Stimulated activated CD4-positive, alpha-beta T cell treated with anti-CD3 and anti-CD28 coated beads, TNF-alpha, amount 100 ng/mL, for 24 hours (primary cell): ENCODE measurements at places on chromosomes 1 and 21.

GRCh38 chr1:230578616-230579015 lies 63.7 kb upstream of the COG2 start:
- DNase-seq = no peak

DNA sequence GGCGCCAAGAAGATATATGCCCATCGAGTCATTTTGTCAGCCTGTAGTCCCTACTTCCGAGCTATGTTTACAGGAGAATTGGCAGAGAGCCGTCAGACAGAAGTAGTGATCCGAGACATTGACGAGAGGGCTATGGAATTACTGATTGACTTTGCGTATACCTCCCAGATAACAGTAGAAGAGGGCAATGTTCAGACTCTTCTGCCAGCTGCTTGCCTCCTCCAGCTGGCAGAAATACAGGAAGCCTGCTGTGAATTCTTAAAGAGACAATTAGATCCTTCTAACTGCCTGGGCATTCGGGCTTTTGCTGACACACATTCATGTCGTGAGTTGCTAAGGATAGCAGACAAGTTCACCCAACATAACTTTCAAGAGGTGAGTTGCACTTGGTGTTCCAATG lies 19.1 kb downstream of the KLHL20 start:
- no peak for DNase-seq

- no peak for DNase-seq
Measured at GRCh38 chr1:46582972-46583371, 21.1 kb downstream of the MKNK1 start.

- no peak for DNase-seq
Measured at GRCh38 chr1:237258871-237259270, 216.9 kb downstream of the RYR2 start.

DNA sequence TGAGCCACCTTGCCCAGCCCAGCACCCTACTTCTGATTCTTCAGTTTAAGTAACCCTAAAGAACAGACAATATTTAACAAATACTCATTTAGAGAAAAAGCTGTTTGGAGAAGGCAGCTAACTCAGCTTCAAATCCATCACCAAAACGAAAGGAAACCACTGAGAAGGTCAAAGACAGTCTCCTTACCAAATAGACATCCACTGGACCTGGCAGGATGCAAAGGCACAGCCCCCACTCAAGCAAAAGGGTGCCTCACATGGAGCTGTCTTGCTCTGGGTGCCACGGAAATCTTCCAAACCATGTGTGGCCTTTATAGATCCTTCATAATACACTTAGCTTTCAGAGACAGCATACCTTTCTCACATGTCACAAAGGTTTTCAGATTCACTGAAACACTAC lies 165.5 kb downstream of the RERE start:
- no peak for DNase-seq

GRCh38 chr1:155324717-155325602 lies 4.3 kb downstream of the RUSC1 start:
- no peak for DNase-seq

DNA sequence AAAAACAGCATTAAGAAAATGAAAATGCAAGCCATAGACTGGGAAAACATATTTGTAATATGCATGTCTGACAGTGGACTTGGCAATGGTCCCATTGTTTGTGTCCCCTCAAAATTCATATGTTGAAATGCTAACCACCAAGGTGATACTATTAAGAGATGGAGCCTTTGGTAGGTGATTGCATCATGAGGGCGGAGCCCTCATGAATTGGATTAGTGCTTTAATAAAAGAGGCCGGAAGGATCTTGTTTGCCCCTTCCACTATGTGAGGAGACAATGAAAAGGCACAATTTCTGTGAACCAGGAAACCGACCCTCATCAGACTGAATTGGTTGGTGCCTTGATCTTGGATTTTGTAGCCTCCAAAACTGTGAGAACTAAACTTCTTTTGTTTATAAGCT lies 232.3 kb downstream of the GPR52 start:
- no peak for DNase-seq

DNA sequence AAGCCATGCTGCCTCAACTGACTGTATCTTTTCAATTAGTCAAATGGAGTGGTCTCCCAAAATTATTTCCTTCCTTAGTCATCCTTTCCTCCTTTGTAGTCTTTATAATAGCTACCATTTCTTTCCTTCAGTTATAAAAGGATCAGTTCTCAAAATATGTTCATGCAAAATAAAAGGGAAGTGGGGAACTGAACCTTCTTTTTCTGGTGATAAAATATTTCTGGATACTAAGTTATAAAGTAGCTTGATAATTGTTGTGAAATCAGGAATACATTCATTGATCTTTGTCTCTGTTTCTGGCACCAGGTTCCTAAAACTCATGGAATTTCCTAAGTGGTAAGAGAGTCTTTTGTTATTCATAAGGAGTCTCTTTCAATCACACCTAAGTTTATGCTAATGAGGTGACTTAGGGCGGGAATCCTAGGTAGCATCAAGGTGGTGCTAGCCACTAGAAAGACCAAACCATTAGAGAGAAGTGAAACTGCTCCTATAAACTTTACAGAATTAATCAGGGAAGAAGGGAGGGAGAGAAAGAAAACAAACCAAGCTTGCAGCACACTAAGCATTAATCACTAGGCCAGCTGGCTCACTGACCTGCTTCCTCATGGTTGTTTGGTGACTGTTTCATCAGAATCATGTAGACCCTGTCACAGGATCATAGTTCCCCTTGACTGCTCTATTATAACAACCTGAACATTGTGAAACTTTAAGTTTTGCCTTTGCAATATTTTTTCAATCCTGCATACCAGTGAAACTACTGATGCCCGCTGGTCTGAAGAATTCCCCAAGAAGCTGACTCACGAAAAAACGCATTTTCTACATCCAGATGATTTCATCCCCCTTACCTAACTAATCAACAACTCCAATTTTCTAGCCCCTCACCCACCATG lies 161.6 kb upstream of the PTBP2 start:
- no peak for DNase-seq

DNA sequence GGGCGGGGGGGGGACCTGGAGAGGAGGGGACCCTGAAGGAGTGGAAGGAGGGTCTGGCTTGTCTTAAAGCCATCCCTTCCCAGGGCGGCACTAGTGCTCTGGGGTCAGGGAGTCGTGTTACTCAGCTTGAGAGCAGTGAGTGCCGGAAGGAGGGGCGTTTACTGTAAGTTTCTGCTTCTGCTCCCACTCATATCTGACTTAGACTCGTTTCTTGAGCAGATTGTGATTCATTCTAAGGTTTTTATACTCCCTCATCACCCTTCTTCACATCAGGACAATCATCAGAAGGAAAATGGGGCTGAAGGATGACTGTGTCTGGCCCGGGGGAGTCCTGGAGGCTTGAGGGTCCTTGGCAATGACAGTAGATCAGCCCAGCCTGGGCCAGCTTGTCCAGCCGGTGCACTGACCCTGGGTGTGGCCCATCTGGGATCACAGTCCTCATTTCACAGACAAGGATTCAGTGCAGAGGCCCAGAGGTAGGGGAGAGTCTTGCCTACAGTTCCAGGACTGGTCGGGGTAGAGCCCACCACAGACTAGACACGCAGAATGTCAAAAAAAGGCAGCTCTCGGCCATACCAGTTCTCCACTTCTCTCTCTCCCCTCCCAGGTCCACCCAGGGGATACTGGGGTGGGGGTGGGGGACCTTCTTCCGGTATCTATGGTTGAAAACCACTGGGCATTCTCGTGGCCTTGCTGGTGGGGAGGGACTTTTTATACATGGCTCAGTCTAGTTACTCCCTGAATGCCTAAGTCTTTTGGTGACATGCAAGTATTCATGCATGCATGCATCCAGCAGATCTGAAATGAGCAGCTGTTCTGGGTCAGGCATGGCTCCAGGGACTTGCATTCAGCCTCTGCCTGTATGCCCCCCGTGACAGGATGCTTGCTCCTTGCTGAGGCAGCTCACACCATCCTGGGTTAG lies 5.1 kb downstream of the TNFRSF8 start:
- DNase-seq = peak; percentile 40

GRCh38 chr1:93993731-93994130 lies 84.5 kb upstream of the GCLM start:
- no peak for DNase-seq

DNA sequence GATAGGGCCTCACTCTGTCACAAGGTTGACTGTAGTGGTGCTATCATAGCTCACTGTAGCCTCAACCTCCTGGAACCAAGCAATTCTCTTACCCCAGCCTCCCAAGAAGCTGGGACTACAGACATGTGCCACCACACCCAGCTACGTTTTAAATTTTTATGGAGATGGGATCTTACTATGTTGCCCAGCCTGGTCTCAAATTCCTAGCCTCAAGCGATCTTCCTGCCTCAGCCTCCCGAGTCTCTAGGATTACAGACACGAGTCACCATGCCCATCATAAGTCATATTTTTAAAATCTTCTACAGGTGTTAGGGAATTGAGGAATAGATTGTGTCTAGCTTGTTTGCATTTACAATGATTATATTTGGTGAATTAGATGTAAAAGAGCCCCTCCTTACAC lies 127.0 kb downstream of the CCDC185 start:
- no peak for DNase-seq

DNA sequence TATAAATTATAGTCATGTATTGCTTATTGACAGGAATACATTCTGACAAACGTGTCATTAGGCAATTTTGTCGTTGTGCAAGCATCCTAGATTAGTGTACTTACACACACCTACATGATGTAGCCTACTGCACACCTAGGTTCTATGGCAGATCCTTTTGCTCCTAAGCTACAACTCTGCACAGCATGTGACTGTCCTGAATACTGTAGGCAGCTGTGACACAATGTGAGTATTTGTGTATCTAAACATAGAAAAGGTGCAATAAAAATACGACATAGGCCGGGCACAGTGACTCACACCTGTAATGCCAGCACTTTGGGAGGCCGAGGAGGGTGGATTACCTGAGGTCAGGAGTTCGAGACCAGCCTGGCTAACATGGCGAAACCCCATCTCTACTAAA lies 36.5 kb downstream of the TNFRSF8 start:
- no peak for DNase-seq

DNA sequence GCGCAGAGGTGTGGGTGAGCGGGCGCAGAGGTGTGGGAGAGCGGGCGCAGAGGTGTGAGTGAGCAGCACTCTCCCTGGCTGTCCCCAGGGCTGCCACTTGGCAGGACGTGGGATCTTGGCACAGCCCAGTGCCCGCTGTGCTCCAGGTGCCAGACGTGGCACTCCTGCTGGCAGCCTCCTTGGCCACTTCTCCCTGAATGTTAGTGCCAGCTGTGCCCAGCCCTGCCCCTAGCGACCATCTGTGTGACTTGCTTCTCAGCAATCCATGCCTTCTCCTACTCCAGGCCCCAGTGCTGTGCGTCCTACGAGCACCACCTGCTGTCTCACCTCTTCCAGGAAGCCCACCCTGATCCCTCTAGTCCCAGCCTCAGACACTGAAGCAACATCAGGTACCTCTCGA lies 30.5 kb downstream of the KRTAP10-1 start:
- no peak for DNase-seq

DNA sequence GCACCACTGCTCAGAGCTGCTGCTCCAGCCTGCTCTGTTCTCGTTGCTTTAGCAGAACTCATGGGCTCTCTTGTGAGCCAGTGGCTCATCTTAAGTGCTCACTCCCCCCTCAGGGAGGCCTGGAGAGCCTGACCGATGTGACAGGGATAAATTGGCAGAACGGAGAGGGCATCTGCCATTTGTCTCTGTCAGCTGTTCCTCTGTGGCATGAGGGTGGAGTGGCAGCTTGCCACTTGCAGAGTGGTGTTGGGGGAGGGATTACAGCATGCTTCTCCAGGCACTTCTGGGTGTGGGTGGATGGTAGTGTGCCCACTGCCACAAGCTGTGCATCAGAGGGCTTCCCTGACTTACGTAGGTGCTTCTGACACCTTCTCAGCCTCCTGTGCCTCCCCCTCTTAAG lies 229.5 kb downstream of the PAPPA2 start:
- no peak for DNase-seq

- DNase-seq = peak; percentile 31
Measured at GRCh38 chr21:37367703-37368540, 1.3 kb downstream of the DYRK1A start.

DNA sequence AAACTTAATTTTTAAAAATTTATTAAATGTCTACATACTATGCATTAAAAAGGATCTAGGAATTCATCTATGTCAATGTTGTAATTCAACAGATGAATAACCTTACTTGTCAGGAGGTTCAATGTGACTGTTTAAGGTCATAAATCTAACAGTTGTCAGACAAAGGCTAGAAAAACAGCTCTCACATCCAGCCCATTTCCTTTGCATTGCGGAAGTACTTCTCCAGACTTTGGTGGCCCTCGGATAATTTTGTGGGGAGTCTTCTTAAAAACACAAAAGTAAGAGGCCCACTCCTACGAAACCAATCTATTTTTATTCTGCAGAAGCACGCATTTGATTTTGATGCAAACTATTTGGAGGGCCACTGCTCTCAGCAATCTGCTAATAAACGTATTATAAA lies 122.6 kb upstream of the CHRM3 start:
- DNase-seq = no peak

GRCh38 chr1:44785501-44786137 lies 2.4 kb downstream of the BEST4 start:
- DNase-seq = no peak

DNA sequence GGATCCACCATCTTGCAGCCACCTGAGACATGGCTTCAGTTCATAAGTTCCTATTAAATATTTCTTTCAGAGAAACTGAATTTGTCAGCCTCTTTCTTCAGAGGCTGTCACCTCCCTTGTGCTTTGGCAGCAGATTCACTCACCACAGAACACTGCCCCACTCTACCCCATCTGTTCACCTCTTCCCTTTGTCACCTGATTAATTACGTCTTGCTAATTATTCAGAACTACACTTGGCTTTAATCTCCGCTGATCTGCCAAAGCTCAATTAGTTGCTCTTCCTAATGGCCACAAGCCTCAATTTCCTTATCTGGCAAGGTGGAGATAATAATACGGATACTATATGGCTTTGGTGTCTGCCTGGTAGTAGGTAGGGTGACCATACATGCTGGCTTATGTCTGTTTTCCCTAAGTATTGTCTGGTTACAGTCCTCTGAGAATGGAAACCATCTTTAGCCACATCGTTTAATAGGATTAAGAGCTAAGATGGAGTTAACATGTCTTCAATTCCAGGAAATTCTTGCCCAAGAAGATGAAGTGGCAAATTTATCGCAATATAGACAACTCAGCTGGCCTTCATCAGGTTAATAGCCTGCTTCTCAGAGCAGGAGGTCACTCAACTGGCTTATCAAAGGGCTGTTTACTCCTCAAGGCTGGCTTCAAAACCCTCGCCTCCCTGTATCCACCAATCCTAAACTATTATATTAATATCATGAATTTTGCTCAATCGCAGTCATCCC lies 58.2 kb upstream of the ADAR start:
- DNase-seq = no peak

GRCh38 chr1:55188909-55189308 lies 26.3 kb downstream of the USP24 start:
- DNase-seq = no peak

DNA sequence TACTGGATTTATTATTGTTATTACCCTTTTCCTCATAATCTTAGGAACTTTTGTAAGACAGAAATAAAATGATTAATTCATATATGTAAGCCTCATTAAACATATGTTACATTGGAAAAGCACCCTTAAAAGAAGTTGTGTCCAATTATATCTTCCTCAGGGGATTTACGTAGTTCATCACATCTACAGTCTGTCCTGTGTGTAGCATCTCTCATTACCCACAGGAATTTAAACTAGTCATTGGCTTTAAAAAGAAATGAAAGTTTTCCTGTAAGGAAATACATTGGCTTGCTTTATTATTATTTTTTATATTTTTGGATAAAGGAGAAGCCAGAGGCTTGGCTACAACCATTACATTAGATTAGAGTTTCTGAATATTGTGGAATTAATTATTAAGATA lies 56.1 kb downstream of the SWT1 start:
- DNase-seq = no peak
